Naive B cell (primary cell): ENCODE measurements at places on chromosomes 13 and 19. TPM values are rescaled to one million over a fixed set of nuclear protein-coding genes. Genes with fewer than 3 reads are reported as not detected.

- H3K4me1 ChIP-seq = peaks cover 52% of the 10 kb centered on the region
- H3K4me3 ChIP-seq = peak overlapping the region; percentile 78
- no peaks in the 10 kb centered on the region for H3K36me3 ChIP-seq
- no peaks in the 10 kb centered on the region for H3K27me3 ChIP-seq
- H3K27ac ChIP-seq = peak overlapping the region; percentile 98
- DNase-seq = no peak
These were observed 38.2 kb downstream of the ARRDC2 start for GRCh38 chr19:18046059-18046718.

DNA sequence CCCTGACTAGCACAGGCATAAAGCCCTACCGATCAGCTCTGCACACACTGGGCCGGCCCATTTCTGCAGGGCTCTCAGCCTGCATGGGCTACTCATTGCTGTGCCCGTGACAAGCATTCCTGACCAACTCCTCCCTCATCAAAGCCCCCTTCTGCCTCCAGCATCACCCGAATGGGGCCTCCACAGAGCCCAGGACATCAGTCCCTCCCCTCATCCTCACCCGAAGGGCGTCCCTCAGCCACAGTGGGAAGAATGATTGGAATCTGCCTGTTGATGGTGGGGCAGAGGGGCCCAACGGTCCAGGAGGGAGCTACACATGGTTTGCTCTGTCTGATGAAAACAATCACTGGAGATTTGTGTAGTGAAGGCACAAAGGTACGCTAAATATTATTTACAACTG, 43.8 kb downstream of the SERP2 start:
- DNase-seq = no peak
- H3K27me3 ChIP-seq = peaks cover 24% of the 10 kb centered on the region
- peak overlapping the region; percentile 45 for H3K27ac ChIP-seq
- peaks cover 26% of the 10 kb centered on the region for H3K4me1 ChIP-seq

DNA sequence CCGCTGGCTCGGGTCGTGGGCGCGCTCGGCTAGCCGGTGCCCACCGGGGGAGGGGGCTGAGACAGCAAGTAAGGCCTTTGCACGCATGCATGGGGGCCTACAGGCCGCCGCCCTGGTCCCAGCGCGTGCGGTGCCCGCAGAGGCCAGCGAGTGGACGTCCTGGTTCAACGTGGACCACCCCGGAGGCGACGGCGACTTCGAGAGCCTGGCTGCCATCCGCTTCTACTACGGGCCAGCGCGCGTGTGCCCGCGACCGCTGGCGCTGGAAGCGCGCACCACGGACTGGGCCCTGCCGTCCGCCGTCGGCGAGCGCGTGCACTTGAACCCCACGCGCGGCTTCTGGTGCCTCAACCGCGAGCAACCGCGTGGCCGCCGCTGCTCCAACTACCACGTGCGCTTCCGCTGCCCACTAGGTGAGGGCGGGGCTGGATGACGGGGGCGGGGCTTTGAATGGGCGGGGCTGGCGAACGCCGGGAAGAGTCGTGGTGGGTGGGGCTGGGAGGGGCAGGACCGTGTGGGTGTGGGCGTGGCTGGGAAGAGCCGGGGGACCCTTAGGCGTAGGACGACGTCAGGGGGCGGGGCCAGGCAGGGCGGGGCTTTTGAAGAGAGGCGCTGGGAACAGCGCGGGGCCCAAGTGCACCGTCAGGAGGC, 2.1 kb downstream of the CILP2 start:
- DNase-seq = no peak
- peaks cover 66% of the 10 kb centered on the region for H3K27me3 ChIP-seq

- H3K4me1 ChIP-seq = peaks cover 30% of the 10 kb centered on the region
- H3K27ac ChIP-seq = no peak overlapping the region
- DNase-seq = no peak
- peaks cover 4% of the 10 kb centered on the region for H3K36me3 ChIP-seq
These were observed 43.2 kb upstream of the GRTP1 start for GRCh38 chr13:113407103-113407530.

- H3K27me3 ChIP-seq = no peaks in the 10 kb centered on the region
- H3K4me3 ChIP-seq = peak overlapping the region; percentile 35
- peaks cover 7% of the 10 kb centered on the region for H3K36me3 ChIP-seq
- peaks cover 33% of the 10 kb centered on the region for H3K4me1 ChIP-seq
- peak overlapping the region; percentile 86 for H3K27ac ChIP-seq
- DNase-seq = no peak
These were observed 4.7 kb downstream of the PTBP1 start for GRCh38 chr19:801861-802497.

DNA sequence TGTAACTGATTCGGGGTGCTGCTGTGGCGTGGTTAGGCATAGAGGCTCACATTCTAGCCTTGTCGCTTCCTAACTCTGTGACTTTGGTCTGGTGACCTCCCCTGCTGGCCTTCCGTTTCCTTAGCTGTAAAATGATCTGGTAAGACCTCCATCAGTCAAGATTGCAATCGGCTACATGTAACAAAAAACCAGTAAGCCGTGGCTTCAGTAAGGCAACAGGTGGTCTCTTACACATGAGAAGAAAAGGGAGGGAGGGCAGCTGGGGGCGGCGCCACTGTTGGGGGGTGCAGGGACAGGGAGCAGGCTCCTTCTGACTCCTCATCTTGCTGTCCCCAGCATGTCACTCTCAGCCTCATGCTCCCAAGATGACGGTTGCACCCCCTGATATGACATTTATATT, 148.0 kb downstream of the SIPA1L3 start:
- H3K4me3 ChIP-seq = no peak overlapping the region
- no peak for DNase-seq
- H3K36me3 ChIP-seq = no peaks in the 10 kb centered on the region
- H3K4me1 ChIP-seq = peaks cover 69% of the 10 kb centered on the region
- H3K27ac ChIP-seq = peak overlapping the region; percentile 88

- H3K4me3 ChIP-seq = no peak overlapping the region
- H3K27me3 ChIP-seq = no peaks in the 10 kb centered on the region
- no peaks in the 10 kb centered on the region for H3K4me1 ChIP-seq
- no peaks in the 10 kb centered on the region for H3K36me3 ChIP-seq
These were observed 1101.4 kb downstream of the PCDH9 start for GRCh38 chr13:66128692-66129269.

DNA sequence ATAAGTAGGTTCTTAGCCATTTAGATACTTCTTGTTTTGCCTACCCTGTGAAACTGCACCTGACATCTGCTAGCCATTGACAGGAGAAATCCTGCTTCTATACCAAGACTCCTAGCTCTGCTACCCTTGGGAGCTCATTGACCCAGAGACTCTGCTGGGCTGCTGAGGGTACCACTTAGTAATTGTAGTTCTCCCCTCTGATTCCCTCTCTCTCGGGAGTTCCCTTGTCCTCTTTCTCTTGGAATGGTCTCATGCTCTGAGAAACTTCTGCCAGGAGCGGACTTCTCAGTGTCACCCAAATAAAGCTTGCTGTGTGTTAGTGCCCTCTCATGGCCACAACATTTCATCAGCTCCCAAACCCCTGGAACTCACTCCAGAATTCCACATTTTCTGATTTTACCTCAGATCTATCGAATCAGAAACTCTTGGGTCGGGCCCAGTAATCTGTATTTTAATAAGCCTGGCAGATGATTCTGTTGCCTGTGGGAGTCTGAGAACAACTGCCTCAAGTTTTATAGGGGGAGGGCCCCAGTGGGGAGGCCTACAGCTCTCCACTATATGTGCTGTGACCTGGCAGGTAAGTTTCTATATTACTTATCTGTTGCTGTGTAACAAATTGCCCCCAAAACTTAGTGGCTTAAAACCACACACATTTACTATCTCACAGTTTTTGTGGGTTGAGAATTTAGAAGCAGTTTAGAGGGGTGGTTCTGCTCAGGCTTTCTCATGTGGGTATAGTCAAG, 221.1 kb downstream of the TDRD3 start:
- no peak for DNase-seq
- H3K4me1 ChIP-seq = no peaks in the 10 kb centered on the region
- no peaks in the 10 kb centered on the region for H3K36me3 ChIP-seq
- H3K4me3 ChIP-seq = no peak overlapping the region

DNA sequence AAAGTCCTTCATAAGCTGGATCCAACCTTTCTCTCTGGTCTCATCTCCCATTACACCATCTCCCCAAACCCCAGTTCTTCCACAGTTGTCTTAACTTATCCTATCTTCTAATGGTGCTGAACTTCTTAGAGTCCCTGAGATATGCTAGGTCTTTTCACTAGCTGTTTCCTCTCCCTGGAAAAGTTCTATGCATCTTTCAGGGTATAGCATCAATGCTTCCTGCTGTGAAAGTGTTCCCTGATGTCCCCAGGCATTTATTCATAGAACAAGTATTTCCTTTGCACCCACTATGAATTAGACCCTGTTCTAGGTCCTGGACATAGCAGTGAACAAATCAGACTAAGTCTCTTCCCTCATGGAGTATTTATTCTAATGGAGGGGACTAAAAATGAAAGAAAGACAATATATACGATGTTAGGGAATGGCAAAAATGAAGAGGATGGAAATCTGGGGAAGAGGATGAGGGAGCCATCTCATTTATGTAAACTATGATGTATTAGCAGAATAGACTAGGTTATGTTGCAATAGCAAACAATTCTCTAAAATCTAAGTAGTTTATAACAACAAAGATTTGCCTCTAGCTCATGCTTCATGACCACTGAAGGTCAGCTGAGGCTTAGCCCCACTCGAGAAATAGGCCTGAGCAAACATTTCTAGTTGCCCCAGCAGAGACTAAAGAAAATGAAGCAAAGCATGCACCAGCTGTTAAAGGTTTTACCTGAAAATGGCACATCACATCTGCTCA, 120.0 kb downstream of the CYSLTR2 start:
- no peak overlapping the region for H3K27ac ChIP-seq
- no peak overlapping the region for H3K4me3 ChIP-seq
- H3K4me1 ChIP-seq = peaks cover 6% of the 10 kb centered on the region
- peaks cover 20% of the 10 kb centered on the region for H3K27me3 ChIP-seq

DNA sequence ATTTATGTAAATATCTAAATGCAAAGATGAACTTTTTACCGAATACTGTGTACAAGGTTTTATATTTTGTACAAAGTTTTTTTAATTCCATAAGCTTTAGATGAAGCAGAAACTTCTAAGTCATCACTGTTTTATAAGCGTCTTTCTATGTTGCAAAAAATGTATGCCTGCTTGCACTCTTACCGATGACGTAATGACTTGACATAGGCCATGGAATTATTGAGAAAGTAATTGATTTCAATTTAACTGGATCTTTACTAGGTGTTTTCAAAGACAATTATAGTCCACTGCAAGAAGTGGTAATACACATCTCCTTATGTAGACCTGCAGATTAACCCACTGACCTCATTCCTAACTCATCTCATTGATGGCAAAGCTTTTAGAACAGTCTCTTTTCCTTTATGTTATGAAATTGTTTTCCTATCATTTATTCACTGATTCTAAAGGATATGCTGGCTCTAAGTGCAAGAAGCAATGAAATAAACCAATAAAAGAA, 10.4 kb downstream of the DACH1 start:
- no peak overlapping the region for H3K27ac ChIP-seq
- no peak for DNase-seq
- H3K36me3 ChIP-seq = no peaks in the 10 kb centered on the region
- H3K27me3 ChIP-seq = peaks cover 11% of the 10 kb centered on the region
- no peak overlapping the region for H3K4me3 ChIP-seq
- H3K4me1 ChIP-seq = no peaks in the 10 kb centered on the region

DNA sequence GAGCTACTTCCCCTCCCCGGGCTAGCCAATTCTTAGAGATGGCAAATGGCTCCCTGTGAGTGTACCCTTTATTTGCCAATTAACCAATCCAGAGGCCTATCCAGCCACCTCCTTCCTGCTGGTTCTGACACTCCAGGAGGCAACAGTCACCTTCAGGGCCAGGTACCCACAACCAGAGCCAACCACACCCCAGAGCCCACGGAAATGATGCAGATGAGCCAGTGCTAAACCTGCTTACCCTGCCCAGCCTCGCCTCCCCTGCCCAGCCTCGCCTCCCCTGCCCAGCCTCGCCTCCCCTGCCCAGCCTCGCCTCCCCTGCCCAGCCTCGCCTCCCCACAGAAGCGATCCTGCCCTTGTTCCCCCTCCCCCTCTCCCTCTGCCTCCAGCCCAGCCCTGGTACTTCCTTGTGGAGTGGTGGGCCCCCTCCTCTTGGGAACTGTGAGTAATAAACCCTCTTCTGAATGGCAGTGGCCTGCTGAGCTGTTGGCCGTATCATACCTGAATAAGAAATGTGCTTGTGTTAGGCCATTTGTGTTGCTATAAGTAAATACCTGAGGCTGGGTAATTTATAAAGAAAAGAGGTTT, 173.8 kb upstream of the RNF113B start:
- H3K4me3 ChIP-seq = no peak overlapping the region
- no peak overlapping the region for H3K27ac ChIP-seq
- no peaks in the 10 kb centered on the region for H3K36me3 ChIP-seq
- DNase-seq = no peak
- peaks cover 5% of the 10 kb centered on the region for H3K27me3 ChIP-seq
- H3K4me1 ChIP-seq = no peaks in the 10 kb centered on the region

DNA sequence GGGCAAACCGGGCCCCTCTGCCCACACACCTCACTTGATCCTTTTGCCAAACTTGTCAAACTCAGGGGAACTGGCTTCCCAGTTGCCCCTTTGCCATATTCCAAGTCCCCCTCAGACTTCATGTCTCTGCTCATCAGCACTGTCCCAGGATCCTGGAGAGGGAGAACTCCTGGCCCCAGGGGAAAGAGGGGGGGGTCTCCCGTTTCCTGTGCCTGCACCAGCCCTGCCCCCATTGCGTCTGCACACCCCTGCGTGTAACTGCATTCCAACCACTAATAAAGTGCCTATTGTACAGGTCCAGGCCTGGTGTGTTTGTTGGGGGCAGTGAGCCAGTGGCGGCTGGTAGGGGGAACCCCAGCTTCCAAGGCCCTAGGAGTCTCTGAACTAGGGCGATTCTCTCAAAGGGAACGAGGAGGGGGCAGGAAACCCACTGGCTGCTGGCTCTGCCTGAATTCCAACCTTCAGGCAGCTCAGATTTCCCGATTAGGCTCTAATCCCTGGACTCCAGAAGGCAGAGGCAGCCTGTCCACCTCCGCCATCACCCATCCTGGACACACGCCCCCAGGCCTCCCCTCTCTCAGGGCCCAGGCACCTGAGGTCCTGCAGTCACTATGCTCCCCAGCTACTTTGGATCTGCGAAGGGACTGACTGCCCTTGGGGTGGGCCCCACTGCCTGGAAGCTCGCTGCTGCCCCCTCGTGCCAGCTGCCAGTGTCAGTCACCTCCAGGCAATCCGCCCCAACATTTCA, 9.7 kb upstream of the ILF3 start:
- H3K4me1 ChIP-seq = peaks cover 29% of the 10 kb centered on the region
- peak overlapping the region; percentile 93 for H3K27ac ChIP-seq
- H3K36me3 ChIP-seq = peaks cover 13% of the 10 kb centered on the region
- H3K4me3 ChIP-seq = no peak overlapping the region
- no peaks in the 10 kb centered on the region for H3K27me3 ChIP-seq
- peak; percentile 78 for DNase-seq

The PCDH20 gene
- not detected for polyA plus RNA-seq

The CRLF1 gene
- not detected for polyA plus RNA-seq

The CEACAM3 gene
- not detected for polyA plus RNA-seq

The SIGLEC12 gene
- polyA plus RNA-seq = not detected

The ICAM1 gene
- 3.8 TPM for polyA plus RNA-seq
